NCI-H774 (cell line): ENCODE measurements at places on chromosomes 6 and 20.

DNA sequence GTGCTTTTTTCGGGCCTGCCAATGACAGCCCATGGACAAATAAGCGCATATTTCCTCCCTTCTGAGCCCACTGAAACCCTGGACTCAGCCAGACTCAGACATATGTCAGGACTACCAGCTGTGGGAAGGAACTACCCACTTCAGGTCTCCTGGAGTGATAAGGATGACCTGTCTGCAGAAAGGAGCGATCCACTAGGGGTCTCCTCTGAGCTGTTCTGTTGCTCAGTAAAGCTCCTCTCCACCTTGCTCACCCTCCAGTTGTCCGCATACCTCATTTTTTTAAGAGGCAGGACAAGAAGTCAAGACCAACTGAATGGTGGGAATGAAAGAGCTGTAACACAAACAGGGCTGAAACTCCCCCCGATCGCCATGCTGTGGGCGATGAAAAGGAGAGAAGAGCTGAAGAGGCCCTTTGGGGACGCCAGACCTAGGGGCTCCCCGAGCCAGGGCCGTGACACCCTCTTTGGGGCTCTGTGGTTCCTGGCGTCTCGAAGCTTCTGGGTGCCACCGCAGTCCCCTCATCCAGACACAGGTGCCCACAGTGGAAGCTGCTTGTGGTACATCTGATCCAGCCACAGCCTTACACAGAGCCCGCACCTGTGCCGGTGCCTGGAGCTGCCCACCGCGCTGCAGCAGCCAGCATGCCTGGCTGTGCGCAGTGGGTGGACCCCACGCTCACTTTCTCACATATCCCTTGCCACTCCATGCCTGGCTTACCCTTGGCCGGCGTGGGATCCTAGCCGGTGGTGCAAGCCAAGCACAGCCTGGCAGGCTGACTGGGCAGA is 68.8 kb downstream of the EYS start:
- no peak for DNase-seq

DNA sequence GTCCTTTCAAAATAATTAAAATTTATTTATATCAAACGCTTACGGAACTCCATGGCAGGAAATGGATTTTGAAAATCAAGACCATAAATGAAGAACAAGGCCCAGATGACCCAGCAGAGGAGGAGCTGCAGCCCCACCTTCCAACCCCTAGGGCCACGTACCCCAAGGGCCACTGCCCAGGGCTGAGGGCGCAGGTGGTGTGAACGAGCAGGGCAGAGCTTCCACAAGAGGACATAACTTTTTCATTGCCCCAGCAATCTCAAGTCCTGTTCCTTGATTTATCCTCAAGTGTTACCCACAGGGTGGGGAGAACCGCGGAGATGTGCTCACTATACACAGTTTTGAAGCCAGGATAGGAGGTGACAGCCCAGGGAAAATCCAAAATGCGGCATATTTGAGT is 42.8 kb downstream of the PSMG4 start:
- DNase-seq, result no peak

DNA sequence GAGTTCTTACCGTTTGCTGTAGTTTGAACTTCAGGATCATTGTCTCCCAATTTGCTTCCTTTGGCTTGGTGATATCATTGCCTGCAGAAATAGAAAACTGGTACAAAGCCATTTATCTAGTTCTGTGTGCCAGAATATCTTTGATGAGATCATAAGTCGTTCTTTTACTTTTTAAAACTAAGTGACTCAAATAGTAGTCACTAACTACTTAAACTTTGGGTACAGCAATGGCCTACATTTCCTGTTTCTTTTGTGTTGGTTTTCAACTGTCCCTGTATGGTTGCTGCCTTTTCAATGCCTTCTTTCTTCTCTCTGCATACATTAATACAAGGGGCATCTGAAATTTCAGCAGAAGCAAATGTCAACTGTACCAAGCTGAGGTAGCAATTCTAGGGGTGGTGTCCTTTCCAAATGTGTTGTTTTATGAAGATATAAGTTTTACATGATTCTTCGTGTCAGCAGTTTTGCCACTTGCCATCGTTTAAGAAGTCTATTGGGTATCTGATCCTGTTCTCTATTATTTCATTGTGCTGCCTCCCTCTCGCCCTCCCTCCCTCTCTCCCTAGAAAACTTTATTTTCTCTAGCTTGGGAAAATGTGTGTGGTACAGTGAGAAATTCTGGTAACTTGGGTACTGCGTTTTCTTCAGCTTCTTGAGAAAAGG is 238.5 kb downstream of the FARS2 start:
- no peak for DNase-seq

DNA sequence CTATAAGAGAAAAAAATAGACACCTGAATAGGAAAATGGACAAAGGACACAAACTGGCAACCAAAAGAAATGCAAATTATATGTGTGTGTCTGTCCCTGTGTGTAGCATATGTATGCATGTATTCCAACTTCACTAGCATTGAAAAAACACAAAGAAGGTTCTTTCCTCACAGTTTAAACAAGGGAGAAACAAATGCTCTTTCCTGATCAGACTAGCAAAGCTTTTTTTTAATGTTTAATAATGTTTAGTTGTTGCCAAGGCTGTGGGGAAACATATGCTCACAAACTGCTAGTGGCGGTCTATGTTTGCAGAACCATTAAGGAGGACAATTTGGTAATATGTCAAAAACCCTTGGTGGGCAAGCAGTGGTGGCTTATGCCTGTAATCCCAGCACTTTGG is 22.4 kb downstream of the SMLR1 start:
- DNase-seq, result peak; percentile 64

GRCh38 chr6:28864326-28864923 is 59.4 kb downstream of the TRIM27 start:
- no peak for DNase-seq
